ENCODE measurements at places on chromosomes 2 and 18. TPM values are rescaled to one million over a fixed set of nuclear protein-coding genes. Genes with fewer than 3 reads are reported as not detected.

Gene SERPINB12
- not detected for total RNA-seq

Gene ARHGAP25
- total RNA-seq: 15.2 TPM

Gene ROCK1
- total RNA-seq: 36.4 TPM

Gene LNPK
- 11.3 TPM for total RNA-seq

Gene BIRC6
- 108 TPM for total RNA-seq

DNA sequence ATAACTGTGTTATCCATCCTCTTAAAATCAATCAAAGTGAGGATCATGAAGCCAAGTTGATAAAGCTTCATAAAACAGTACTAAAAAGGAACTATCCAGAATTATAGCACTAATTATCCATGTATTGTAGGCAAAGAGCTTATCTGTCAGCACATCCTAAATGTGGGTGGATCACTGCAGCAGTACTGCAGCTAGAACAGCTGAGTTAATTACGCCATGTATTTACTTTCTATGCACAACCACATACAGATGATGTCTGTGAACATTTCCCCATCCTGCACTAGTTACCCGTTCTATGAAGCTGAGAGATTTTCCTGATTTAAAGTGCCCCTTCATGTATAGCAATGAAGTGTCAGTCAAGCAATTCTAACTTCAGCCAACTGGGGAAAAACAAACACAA, 96.6 kb downstream of the RAPH1 start:
- no peak for DNase-seq
- no peaks in the 10 kb centered on the region for H3K36me3 ChIP-seq

DNA sequence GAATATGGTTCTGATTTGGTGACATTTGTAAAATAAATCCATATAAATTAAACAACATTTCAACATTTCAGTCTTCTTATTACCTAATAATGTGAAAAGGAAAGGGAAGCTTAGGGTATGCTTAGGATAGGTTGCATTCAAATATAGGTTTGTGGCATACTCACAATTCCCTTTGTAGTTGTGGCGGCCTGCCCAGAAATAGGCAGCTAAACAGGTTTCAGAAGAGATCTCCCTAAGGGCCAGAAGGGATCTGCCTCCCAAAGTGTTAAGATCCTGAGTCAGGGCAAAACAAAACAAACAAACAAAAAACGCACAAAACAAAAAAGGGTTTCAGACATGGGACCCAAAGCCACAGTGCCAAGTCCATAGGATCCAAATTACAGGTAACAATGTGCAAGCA, 41.4 kb upstream of the TCF7L1 start:
- no peaks in the 10 kb centered on the region for H3K4me1 ChIP-seq
- H3K27ac ChIP-seq: no peak overlapping the region
- DNase-seq: no peak
- no peaks in the 10 kb centered on the region for H3K36me3 ChIP-seq
- H3K27me3 ChIP-seq: no peaks in the 10 kb centered on the region

GRCh38 chr2:216205486-216205885, 96.3 kb downstream of the XRCC5 start:
- H3K4me3 ChIP-seq: no peak overlapping the region
- H3K27ac ChIP-seq: no peak overlapping the region
- H3K36me3 ChIP-seq: no peaks in the 10 kb centered on the region

GRCh38 chr2:179020156-179020750, 29.7 kb downstream of the CCDC141 start:
- no peak overlapping the region for H3K27ac ChIP-seq
- no peak overlapping the region for H3K4me3 ChIP-seq
- H3K27me3 ChIP-seq: no peaks in the 10 kb centered on the region
- DNase-seq: no peak

- no peaks in the 10 kb centered on the region for H3K4me1 ChIP-seq
- no peak overlapping the region for H3K4me3 ChIP-seq
- H3K36me3 ChIP-seq: no peaks in the 10 kb centered on the region
- H3K27me3 ChIP-seq: no peaks in the 10 kb centered on the region
Observed at GRCh38 chr2:205660521-205661124, 21.7 kb upstream of the NRP2 start.

- H3K4me3 ChIP-seq: no peak overlapping the region
- no peaks in the 10 kb centered on the region for H3K27me3 ChIP-seq
- H3K27ac ChIP-seq: no peak overlapping the region
- H3K4me1 ChIP-seq: peaks cover 2% of the 10 kb centered on the region
- no peaks in the 10 kb centered on the region for H3K36me3 ChIP-seq
- DNase-seq: no peak
Observed at GRCh38 chr2:144705328-144706245, 185.7 kb upstream of the ZEB2 start.

DNA sequence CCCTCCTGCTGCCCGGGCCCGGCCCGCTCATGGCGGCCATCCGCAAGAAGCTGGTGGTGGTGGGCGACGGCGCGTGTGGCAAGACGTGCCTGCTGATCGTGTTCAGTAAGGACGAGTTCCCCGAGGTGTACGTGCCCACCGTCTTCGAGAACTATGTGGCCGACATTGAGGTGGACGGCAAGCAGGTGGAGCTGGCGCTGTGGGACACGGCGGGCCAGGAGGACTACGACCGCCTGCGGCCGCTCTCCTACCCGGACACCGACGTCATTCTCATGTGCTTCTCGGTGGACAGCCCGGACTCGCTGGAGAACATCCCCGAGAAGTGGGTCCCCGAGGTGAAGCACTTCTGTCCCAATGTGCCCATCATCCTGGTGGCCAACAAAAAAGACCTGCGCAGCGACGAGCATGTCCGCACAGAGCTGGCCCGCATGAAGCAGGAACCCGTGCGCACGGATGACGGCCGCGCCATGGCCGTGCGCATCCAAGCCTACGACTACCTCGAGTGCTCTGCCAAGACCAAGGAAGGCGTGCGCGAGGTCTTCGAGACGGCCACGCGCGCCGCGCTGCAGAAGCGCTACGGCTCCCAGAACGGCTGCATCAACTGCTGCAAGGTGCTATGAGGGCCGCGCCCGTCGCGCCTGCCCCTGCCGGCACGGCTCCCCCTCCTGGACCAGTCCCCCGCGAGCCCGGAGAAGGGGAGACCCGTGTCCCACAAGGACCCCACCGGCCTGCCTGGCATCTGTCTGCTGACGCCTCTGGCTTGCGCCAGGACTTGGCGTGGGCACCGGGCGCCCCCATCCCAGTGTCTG, 767 bp downstream of the RHOB start:
- H3K4me3 ChIP-seq: peak overlapping the region; percentile 76
- peak overlapping the region; percentile 99 for H3K27ac ChIP-seq
- no peaks in the 10 kb centered on the region for H3K27me3 ChIP-seq
- no peaks in the 10 kb centered on the region for H3K36me3 ChIP-seq
- DNase-seq: peak; percentile 72

DNA sequence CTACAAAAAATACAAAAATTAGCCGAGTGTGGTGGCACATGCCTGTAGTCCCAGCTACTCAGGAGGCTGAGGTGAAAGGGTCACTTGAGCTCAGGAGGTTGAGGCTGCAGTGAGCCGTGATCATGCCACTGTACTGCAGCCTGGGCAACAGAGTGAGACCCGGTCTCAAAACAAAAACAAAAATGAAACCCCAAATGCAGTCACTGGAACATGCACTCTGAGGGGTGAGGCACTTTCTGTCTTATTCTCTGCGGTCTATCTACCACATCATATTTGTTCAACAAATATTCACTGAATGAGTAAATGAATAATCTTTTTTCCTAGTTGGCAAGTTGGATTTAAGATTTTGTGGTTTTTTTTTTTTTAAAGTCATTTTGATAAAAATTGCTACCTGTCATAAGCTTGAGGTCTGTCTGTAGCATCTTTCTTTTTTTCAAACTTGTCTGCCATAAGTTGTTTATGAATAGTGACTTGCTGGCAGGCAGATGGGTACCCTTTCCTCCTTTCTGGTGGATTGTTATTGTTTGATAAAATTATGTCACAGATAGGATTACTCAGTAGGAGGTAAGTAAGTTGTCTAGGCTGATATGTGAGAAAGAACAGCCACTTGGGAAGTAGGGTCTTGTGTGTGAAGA, 11.8 kb downstream of the CHRNA1 start:
- DNase-seq: no peak
- H3K4me3 ChIP-seq: no peak overlapping the region
- H3K36me3 ChIP-seq: no peaks in the 10 kb centered on the region
- H3K4me1 ChIP-seq: no peaks in the 10 kb centered on the region

- H3K4me3 ChIP-seq: no peak overlapping the region
- H3K4me1 ChIP-seq: no peaks in the 10 kb centered on the region
- no peaks in the 10 kb centered on the region for H3K36me3 ChIP-seq
Observed at GRCh38 chr2:236871500-236872001, 214.1 kb upstream of the COPS8 start.

DNA sequence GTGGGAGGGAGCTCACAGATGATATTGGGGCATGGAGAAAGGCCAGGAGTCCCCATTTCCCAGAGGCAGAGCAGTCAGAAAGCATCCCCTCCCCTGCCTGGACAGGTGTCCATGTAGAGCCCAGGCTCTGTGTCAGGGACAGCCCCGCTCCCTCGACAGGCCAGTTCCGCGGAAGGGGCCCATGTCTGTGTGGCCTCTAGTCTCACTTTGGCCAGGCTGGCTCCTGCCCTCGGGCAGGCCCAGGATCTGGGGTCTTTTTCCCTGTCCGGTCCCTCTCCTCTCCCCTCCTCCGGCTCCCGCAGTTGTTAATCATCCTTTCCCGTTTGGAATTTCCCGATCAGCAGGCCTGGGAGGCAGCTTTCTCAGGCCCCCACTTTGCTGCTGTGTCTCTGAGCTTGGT, 20.4 kb upstream of the PDIA6 start:
- H3K27me3 ChIP-seq: no peaks in the 10 kb centered on the region
- DNase-seq: no peak
- H3K4me3 ChIP-seq: no peak overlapping the region
- H3K4me1 ChIP-seq: peaks cover 2% of the 10 kb centered on the region
- H3K27ac ChIP-seq: no peak overlapping the region
- H3K36me3 ChIP-seq: no peaks in the 10 kb centered on the region

GRCh38 chr18:55269622-55270021, 310.4 kb upstream of the CCDC68 start:
- peaks cover 6% of the 10 kb centered on the region for H3K4me1 ChIP-seq
- H3K4me3 ChIP-seq: no peak overlapping the region

DNA sequence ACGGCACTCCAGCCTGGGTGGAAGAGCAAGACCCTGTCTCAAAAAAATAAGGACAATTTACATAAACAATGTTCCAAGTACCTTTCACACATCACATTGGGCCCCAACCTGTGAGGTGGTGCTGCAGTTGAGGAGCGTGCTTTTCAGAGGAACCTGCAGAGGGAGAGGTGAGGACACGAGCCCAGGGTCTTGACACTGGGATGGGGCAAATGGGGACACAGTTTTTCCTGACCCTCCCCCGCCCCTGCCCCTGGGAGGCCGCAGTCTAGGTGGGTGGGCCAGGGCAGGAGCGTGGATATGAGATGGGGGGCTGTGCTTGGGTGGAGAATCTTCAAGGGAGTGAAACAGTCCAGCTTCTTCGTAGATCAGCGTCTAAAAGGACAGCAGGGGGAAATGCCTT, 112.9 kb downstream of the SEPTIN10 start:
- H3K36me3 ChIP-seq: no peaks in the 10 kb centered on the region
- H3K4me1 ChIP-seq: peaks cover 3% of the 10 kb centered on the region
- no peak overlapping the region for H3K4me3 ChIP-seq

- peaks cover 2% of the 10 kb centered on the region for H3K4me1 ChIP-seq
- DNase-seq: no peak
- H3K27ac ChIP-seq: no peak overlapping the region
- H3K4me3 ChIP-seq: no peak overlapping the region
- H3K27me3 ChIP-seq: no peaks in the 10 kb centered on the region
- no peaks in the 10 kb centered on the region for H3K36me3 ChIP-seq
Observed at GRCh38 chr2:1546901-1547300, 133.6 kb downstream of the TPO start.

- H3K27me3 ChIP-seq: no peaks in the 10 kb centered on the region
- H3K4me3 ChIP-seq: no peak overlapping the region
- no peak for DNase-seq
- no peaks in the 10 kb centered on the region for H3K36me3 ChIP-seq
- H3K4me1 ChIP-seq: no peaks in the 10 kb centered on the region
Observed at GRCh38 chr2:116776556-116776955, 1037.9 kb upstream of the DDX18 start.

- DNase-seq: no peak
- no peaks in the 10 kb centered on the region for H3K27me3 ChIP-seq
- H3K4me1 ChIP-seq: no peaks in the 10 kb centered on the region
- H3K4me3 ChIP-seq: no peak overlapping the region
- no peaks in the 10 kb centered on the region for H3K36me3 ChIP-seq
- no peak overlapping the region for H3K27ac ChIP-seq
Observed at GRCh38 chr2:69955029-69955428, 6.4 kb downstream of the ASPRV1 start.

GRCh38 chr2:68556381-68556780, 87.0 kb upstream of the PROKR1 start:
- no peaks in the 10 kb centered on the region for H3K27me3 ChIP-seq
- H3K4me1 ChIP-seq: no peaks in the 10 kb centered on the region
- H3K27ac ChIP-seq: no peak overlapping the region
- no peaks in the 10 kb centered on the region for H3K36me3 ChIP-seq

- DNase-seq: no peak
- no peak overlapping the region for H3K27ac ChIP-seq
- no peaks in the 10 kb centered on the region for H3K36me3 ChIP-seq
- H3K4me3 ChIP-seq: no peak overlapping the region
Observed at GRCh38 chr18:78558101-78558810, 421.4 kb upstream of the SALL3 start.

GRCh38 chr2:229129738-229130371, 141.2 kb downstream of the PID1 start:
- DNase-seq: peak; percentile 26
- peaks cover 8% of the 10 kb centered on the region for H3K4me1 ChIP-seq
- H3K36me3 ChIP-seq: no peaks in the 10 kb centered on the region
- no peaks in the 10 kb centered on the region for H3K27me3 ChIP-seq
- H3K4me3 ChIP-seq: no peak overlapping the region
- H3K27ac ChIP-seq: no peak overlapping the region

GRCh38 chr2:100275200-100275589, 47.1 kb downstream of the LONRF2 start:
- H3K4me1 ChIP-seq: peaks cover 3% of the 10 kb centered on the region
- no peak overlapping the region for H3K27ac ChIP-seq
- DNase-seq: no peak
- no peaks in the 10 kb centered on the region for H3K36me3 ChIP-seq
- no peaks in the 10 kb centered on the region for H3K27me3 ChIP-seq
- no peak overlapping the region for H3K4me3 ChIP-seq

DNA sequence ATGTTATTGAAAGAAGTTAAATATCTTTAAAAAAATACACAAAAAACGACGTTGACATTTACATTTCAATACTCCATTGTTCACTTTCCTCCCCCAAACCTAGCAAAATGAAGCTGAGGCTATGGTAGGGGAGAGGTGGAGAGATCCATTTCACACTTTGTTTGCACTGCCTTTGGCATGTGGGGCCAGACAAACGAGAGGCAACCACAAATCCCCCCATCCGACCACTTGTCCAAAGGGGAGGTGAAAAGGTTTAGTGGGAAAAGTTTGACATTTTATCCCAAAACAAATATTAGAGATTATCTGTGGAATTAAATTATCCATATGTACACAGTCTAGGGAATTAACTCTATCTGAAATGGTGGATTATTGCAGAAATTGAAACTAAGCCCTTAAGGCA, 261.7 kb upstream of the FIGN start:
- no peak overlapping the region for H3K4me3 ChIP-seq
- H3K4me1 ChIP-seq: no peaks in the 10 kb centered on the region
- H3K27me3 ChIP-seq: no peaks in the 10 kb centered on the region
- H3K36me3 ChIP-seq: no peaks in the 10 kb centered on the region
